ENCODE measurements at places on chromosomes 6 and 20.

GRCh38 chr6:139967497-139967896 lies 593.0 kb upstream of the CITED2 start:
- no peak for DNase-seq

DNA sequence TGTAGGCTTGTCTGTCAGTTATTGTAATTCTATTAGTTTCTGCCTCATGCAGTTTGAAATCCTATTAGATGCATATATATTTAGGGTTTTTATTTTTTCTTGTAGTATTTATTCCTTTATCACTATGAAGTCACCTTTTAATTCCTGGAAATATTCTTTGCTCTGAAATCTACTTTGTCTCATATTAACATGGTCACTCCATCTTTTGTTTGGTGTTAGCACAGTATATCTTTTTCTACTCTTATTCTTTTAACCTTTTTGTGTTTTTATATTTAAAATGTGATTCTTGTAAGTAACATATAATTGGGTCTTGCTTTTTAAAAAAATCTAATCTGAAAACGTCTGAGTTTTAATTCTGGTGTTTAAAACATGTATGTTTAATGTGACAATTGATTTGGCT lies 121.6 kb downstream of the GJA10 start:
- DNase-seq = no peak

DNA sequence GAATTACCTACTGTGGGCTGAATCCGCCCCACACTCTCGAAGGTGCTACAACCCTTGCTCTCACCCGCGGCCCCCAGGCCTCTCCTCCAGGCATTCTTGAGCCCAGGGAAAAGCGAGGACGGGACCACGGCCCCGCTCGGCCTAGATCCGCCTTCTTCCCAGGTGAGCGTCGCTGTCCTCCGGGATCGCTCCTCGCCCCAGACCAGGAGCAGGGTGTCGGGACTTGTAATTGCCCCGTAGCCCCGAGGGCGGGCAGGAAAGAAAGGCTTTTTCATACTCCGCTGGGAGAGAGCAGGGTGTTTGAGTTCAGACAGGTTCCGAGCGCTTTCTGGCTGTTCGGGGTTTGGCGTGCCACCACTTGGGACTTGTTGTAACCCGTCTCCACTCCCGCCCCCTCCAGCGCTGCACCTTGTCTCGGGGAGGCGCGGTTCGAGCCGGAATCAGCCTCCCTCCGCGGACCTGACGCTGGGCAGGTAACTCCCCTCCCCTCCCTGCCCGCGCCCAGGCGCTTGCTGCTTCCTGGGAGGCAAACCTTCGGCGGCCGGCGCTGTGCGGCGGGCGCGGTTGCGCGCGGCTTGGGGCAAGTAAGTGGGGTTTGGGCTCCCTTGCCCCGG lies at the start of gene FAM83B:
TSS of gene FAM83B (plus strand) at position 529 of the 614 bp plus-strand sequence. CDS start 23,476 bp downstream, outside the sequence.
- no peak for DNase-seq

DNA sequence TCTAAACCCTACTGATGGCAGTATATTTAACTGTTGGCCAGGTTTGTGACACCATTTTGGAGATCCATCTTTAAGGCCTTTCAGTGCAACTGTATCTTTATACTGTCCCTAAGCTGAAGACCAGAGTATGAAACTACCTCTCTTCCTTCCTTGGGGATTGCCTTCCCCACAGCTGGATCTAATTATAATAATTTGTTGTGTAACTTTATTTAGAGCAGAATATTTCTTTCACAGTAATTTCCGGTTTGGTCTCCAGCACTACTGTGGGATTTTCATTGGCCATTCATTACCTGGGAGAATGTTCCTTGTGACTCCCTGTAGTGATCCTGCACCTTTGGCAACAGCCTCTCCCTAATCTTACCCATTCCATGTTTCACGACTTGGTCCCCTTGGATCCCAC lies 75.2 kb downstream of the AKAP7 start:
- no peak for DNase-seq

- DNase-seq = no peak
Observed at GRCh38 chr20:54197621-54198604, 10.0 kb upstream of the PFDN4 start.

GRCh38 chr6:105608711-105609374 lies 206.0 kb upstream of the PREP start:
- no peak for DNase-seq

DNA sequence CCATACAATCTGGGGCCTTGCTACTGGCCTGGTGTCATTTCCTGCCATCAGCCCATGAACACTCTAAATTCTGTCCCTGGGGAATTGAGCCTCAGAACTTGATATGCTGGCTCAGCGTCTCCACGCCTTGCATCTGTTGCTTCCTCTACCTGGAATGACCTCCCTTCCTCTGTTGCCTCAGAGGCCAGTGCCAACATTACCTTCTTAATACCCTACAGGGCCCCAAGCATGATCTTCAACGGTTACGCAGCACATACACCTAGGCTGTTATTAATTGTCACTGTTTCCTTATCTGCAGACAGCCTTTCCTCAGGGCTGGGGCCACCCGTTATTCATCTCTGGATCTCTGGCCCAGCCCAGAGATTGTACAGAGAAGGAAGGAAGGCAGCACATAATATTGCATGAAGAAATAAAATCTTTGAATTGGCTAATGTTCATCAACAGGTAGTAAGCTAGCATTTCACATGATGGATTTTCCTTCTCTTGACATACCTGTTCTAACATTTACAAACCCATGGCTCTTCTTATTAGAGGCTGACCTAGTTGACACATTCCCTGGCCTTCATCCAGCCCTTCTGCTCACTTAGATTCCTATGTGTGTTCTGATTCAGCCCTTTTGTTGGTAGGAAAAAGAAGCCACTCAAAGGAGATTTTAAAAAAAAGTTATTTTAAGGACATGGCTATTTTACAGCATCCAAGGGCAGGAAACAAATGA lies 8.4 kb upstream of the RNF182 start:
- DNase-seq = no peak

DNA sequence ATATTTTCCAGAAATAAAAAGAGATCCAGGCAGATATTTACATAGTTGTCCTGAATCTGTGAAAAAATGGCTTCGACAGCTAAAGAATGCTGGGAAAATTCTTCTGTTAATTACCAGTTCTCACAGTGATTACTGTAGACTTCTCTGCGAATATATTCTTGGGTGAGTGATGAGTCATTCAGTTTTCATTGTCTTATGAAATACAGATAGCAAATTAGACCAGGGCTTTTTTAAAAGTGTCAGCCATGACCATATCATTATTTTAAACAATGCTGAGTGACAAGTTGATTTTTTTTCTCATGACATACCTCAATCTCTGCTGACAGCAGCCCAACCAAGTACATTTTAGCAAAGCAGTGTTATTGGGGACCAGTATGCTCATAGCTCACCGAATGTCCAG lies 32.8 kb downstream of the TSPYL4 start:
- no peak for DNase-seq

DNA sequence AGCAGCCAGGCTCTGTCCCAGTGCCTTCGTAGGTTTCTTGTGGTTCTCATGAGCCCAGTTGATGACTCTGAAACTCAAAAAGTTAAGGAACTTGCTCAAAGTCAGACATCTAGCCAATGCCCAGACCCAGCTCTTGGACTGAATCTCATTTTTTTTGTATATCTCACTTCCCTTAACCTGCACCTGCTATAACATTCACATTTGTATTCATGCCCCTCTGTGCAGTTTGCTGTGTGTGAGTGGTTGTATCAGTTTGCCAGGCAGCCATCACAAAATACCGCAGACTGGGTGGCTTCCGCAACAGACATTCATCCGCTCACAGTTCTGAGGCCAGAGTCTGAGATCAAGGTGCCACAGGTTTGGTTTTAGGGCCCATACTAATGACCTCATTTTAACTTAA lies 49.9 kb downstream of the IPCEF1 start:
- DNase-seq = no peak

DNA sequence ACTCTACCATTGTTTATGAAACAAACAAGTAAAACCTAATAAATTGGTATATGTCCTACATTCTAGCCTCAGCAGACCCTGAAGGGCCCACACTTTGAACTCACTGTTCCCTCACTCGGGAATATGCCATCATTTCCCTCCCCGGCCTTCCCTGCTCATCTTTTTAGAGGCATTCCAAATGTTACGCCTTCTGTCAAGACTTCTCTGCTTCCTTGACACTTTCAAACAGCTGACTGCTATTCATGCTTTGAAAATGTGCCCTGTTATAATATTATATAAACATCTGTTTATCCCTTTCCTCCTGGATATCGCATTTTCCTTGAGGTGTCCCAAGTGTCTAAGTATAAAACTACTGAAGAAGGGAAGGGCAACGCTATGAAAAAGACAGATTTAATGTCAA lies 249.5 kb upstream of the THEMIS start:
- no peak for DNase-seq

- no peak for DNase-seq
Observed at GRCh38 chr6:146481527-146481926, 62.1 kb upstream of the RAB32 start.

GRCh38 chr6:125811259-125811658 lies 20.5 kb downstream of the NCOA7 start:
- DNase-seq = no peak

DNA sequence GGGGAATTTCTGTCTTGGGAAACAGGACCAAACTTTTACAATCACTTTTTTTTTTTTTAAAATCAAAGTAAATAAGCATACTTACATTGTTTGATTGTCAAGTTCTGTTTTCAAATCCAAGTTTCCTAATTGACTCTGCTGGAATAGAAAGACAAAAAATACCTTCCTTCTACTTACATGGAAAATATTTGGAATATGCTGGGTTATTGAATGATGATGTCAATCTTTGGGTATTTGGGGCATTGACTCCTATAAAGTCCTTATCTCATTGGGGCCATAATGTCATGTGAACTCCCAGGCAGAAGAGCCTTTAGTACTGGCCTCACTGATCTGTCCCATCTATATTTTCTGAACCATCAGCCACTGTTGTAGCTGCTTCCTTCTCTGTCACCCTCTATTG lies 122.6 kb upstream of the NOX3 start:
- DNase-seq = no peak

DNA sequence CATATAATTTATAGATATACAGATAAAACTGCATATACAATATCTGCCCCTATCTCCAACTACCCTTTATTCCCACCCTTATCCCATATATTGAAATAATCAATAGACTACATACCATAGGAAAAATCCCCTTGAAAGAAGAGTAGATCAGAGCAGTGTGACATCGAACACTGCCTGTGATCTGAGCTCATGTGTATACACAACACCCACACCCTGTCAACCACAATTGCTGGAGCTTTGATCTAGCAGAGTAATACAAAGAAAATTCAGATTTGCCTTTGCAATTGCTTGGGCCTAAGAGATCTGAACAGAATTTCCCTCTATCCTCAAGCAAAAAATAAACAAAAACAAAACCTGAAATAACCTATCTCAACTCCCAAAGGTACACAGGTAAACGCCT lies 119.3 kb downstream of the ASCC3 start:
- DNase-seq = no peak

- DNase-seq = no peak
Observed at GRCh38 chr20:57707320-57707719, 2.5 kb downstream of the PMEPA1 start.

DNA sequence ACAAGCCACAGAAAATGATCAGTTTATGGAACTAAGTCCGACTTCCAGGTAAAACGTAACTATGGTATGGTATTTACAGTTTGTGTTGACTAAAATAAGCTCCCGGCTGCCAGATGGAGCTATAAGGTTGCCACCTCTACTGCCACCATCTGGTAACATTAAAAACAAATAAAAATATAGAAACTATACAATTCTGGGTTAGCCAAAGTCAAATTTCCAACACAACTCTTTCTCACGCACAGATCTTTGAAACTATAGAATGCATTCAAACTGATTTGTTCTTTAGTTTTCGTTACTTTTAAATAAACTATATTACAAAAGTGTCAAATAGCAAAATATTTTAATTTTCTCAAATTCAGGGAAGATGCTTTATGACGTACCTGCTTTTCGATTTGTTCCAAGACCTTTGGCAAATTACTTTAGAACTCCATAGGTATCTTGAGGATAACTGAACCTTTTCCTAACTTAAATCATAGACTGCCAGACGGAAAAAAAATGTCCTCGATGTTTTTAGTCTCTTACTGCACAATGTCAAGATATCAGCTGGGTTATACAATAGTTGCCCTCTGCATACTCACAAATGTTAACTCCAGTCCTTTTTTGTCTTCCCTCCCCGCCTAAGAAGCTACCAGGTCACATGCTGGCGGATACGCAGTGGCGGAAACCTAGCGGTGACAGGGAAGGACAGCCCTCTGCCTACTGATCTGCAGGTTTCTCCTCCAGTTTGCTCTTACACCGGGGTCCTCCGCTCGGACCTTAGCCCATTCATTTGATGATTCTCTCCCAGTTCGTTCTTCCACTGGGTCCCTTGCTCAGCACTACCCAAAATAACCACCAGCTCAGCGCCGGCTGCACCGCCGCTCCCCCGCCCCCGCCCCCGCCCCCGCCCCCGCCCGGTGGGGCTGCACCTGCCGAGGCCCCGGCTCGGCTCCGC lies 888 bp downstream of the SLC17A5 start:
- peak; percentile 35 for DNase-seq

- no peak for DNase-seq
Observed at GRCh38 chr6:22954749-22955385, 385.5 kb downstream of the HDGFL1 start.

GRCh38 chr6:142914369-142914768 lies 30.6 kb downstream of the HIVEP2 start:
- no peak for DNase-seq

DNA sequence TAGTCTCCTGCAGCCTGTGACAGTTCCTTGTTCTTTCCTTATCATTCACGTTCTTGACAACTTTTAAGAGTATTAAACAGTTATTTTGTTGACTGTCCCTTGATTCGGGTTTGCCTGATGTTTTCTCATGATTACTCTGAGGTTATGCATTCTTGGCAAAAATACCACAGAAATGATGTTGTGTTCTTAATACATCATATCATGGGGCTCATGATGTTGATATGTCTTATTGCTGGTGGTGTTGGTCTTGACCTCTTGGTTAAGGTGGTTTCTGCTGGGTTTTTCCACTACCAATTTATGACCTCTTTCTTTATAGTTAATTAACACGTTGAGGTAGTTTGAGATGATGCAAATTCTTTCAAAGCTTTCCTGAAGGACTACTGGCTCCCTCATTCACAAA lies 59.1 kb downstream of the ZHX3 start:
- no peak for DNase-seq

DNA sequence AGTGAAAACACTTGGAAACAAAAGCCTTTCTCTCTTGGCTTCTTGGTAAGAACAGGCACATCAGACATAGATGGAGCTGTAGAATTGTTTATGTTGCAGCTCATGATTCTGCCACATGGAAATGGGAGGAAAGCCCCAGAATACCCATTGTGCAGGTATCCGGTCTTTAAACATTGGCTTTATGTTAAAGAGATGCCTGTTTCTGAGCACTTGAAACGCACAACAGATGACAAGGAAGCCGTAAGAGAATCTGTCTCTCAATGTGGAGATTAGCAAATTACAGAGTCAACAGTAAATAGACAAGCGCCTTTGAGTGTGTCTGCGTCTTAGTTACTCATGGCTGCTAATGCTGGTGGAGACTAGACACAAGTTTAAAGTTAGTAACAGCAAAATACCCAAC lies 10.5 kb downstream of the TNFAIP3 start:
- no peak for DNase-seq

GRCh38 chr20:63409834-63410435 lies 48.8 kb upstream of the CHRNA4 start:
- DNase-seq = no peak

All from stimulated activated CD4-positive, alpha-beta T cell treated with anti-CD3 and anti-CD28 coated beads, Interleukin-4, amount 100 ng/mL, for 48 hours (primary cell).